ENCODE measurements at places on chromosomes 16 and 17. TPM values are rescaled to one million over a fixed set of nuclear protein-coding genes. Genes with fewer than 3 reads are reported as not detected.

The KRT17 gene
- 0.99 TPM for total RNA-seq

The CDRT15L2 gene
- total RNA-seq = not detected

The TLCD2 gene
- 1.5 TPM for total RNA-seq

The GNGT2 gene
- 0.72 TPM for total RNA-seq

The C17orf50 gene
- total RNA-seq = 0.33 TPM

The KRT13 gene
- 0.18 TPM for total RNA-seq

The PERCC1 gene
- total RNA-seq = not detected

The TNFRSF17 gene
- not detected for total RNA-seq

The PLXDC1 gene
- 0.28 TPM for total RNA-seq

The EPOP gene
- total RNA-seq = 10.8 TPM

The MYH1 gene
- total RNA-seq = not detected

The KRTAP9-2 gene
- not detected for total RNA-seq

The PSMB3 gene
- total RNA-seq = 382 TPM
